ENCODE measurements at places on chromosomes 1 and 21.

- DNase-seq = no peak
These were observed 90.9 kb downstream of the RGS7 start for GRCh38 chr1:241266121-241266520.

- DNase-seq = no peak
These were observed 452.2 kb downstream of the RWDD3 start for GRCh38 chr1:95686217-95686616.

GRCh38 chr1:172357753-172358385 lies 62.6 kb upstream of the C1orf105 start:
- no peak for DNase-seq

DNA sequence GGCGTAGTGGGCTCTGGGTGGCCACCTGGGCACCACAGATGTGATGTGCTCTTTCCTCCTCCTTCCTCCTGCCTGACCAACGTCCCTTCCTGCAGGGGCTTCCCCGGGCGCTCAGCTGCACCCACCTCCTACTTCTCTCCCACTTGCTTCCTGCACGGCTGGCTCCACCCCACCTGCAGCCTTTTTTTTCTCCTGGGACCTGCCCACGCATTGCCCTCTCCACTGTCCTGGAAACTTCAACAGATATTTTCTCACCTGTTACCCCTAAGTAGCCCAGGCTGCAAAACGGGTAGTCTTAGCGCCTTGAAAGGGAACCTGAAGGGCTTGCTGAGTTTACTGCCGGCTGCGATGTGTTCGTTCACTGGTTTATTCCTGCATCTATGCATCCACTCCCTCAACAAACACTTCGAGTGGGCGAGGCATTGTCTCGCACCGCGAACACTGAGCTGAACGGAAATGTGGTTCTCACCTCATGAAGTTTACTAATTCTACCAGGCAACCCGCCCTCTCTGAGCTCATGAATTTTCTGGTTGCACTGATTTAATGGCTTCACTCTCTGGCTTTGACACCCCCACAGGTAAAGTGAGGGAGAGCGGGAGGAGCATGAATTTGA lies 23.6 kb downstream of the ZBTB18 start:
- peak; percentile 55 for DNase-seq

GRCh38 chr1:245687636-245688535 lies 533.1 kb downstream of the KIF26B start:
- no peak for DNase-seq

DNA sequence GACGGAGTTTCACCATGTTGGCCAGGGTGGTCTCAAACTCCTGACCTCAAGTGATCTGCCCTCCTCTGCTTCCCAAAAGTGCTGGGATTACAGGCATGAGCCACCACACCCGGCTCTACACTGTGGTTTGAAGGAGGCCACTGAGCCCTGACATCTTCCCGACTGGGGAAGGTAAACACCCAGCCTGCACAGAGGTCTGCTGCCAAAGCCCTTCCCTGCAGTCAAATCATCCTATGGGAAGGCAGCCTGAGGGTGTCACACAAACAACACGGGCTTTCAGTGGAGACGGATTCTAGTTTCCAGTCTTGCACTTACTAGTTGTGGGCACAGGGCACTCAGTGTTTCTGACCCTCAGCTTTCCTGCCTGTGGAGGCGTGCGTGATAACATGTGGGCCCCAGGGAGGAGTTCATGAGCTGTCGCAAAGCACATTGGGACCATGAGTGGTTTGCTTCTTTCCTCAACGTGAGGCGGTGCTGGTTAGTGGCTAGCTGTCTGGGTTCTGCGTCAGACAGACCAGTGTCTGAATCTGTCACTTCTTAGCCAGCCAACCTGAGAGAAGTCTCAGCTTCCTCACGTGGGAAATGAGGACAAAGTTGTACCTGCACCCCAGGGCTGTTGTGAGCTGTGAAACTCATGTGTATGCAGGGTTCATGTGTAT lies 21.5 kb upstream of the OPRD1 start:
- DNase-seq = no peak

- no peak for DNase-seq
These were observed 43.2 kb upstream of the FMO2 start for GRCh38 chr1:171141688-171142415.

DNA sequence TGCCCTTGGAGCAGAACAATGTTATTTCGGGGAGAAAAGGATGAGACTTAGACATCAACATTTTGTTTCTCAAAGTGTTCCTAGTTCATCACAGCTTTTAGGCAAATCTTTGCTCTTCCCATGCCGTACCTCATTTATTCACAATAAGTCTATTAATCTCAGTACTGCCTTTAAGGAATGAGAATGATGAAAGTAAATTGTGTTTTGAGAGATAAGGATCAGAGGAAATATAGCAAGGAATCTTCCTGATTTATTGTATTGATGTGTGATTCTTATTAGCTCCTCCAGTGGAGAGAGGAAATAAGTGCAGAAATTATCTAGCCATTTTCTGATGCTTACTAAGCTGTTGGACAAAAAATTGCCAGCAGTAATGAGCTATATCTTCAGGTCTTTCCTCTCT lies 2.0 kb downstream of the POLR3C start:
- no peak for DNase-seq

DNA sequence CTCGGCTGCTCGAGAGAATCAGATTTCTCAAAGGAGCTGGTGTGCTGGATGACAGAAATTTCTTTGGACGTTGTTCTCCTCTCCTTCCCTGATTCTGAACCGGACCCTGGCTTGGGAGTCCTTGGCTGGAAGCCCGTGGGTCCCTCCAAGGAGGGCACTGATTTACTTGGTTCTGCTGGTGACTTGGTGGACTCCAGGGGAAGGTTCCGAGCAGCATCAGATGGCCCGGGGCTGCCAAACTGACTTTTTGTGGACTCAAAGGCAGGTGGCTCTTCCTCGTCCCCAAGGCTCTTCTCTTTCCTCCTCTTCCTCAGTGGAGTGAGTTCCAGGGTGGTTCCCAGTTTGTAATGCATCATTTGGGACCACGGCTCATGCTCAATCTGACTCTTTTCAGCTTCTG lies 97.9 kb upstream of the EDN2 start:
- DNase-seq = no peak

- DNase-seq = no peak
These were observed 515.1 kb downstream of the OMA1 start for GRCh38 chr1:58031416-58031815.

DNA sequence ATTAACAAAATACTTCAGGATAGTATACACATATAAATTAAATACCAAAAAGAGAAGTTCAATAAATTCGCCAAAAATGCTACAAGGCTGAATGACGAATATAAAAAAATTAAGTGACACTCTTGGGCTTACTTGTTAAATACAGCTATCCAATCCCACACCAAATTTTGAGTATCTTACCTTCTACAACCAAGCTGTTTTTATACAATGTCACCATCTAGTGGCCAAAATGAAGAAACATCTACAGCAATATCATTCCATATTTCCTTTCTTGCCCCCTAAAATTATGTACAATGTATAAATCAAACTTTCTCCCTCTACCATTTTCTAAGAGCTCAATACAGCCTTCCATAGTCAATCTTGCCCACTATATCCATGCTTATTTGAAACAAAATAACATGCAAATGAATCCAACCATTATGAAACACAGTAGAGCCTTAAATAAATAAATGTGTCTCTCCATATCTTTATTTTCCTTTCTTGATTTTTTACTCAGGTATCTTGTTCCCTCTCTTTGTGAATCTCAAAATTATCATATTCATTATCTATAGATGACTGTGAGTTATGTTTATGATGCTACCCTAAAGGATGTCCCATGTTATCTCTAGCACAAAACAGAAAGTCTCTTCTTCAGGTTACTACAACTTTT lies 86.3 kb downstream of the ACBD6 start:
- no peak for DNase-seq

- DNase-seq = peak; percentile 68
These were observed 777 bp downstream of the NUDT17 start for GRCh38 chr1:145846201-145846612.

DNA sequence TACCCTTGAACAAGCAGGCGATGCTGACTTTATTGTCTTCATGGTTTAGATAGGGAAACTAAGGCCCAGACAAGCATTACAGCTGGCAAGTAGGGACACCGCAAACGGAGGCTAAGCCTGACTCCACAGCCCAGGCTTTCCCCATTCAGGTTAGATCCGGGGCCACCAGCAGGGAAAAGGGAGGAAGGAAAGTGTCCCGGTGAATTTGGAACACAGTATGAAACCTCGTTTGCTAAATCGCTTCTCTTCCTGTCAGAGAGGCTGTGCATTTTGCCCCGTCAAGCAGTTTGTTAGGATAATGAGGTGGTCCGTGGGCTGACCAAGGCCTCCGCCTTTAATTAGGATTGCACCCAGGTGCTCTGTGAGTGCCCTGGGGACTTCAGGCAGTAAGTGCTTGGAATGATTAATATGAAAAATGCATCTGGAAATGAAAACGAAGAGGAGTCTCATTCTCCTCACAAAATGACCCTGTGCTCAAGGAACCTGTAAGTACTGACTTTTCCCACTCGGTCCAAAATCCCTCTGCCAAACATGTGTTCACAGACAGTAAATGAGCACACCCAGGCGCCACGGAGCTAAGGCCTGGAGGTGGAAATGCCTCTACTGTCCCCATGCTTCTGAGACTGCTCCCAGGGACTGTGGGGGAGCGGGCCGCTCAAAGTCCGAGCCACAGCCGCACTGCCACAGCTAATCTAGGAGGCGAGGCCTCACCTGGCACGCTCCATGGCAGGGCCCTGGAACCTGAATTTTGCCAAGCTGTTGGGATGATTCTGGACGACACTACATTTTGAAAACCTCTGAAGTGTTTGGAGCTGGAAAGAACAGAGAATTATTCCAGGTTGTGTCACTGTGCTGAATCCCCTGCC lies 234.1 kb downstream of the SDCCAG8 start:
- DNase-seq = no peak

DNA sequence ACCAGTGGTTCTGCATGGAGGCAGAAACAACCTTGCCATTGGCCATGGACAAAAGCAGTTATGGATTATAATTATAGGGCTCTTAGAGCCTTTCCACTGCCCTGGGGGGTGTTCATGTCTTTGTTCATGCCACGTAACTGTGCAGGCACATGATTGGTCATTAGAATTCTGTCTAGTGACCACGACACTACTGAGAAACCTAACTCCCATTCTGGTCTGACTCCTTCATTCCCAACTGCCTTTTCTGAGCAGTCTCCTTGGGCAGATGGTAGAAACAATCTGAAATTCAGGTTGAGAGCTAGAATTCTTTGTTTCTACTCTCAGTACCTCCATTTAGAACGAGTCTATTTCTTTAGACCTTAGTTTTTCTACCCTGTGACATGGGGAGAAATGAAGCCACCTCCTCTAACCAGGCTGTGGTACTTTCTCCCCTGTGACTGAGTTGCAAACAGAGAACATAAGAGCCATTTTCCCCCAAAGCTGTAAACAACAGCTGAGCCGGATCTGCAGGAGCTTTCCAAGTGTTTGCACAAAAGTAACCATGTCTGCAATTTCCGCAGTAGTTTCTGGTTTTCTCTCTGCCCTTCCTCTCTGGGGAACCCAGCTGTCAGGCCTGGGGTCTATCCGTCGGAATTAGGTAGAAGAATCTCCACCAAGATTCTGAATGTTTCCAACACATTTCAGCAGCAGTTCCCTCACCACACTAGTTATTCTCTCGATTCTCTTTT lies 37.7 kb upstream of the IPO9 start:
- DNase-seq = no peak

DNA sequence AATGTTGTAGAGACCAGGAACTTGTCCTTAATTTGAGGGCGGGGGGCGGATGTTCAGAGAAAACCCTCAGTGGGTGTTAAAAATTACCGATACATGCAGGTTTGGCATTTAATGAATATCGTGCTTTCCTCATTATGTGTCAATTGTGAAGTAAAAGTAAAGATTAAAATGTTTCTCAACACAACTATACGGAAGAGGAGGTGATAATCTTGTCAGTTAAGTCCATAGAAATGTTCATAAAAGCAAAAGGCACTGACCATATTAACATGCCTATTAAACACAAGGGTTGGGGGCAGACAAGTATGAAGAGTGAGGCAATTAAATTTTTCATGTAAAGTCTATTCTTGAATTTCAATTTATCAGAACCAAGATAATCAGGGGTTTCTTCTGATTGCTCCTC lies 1.3 kb downstream of the BRINP3 start:
- no peak for DNase-seq

DNA sequence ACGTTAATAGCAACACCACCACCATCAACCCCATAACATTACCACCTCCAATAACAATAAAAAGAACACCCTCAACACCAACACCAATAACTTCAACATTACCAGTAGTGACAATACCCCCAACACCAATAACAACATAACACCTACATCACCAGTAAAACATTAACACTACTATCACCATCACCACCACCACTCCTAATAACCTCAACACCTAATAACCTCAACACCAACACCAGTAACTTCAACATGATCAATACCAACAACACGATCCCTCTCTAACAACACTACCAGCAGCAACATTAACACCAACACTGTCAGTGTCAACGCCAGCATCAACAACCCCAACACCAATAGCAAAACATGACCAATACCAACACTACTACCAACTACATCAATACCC lies 57.2 kb downstream of the TAS1R2 start:
- DNase-seq = no peak

- DNase-seq = peak; percentile 26
These were observed 435.4 kb downstream of the PTPRU start for GRCh38 chr1:29671446-29672356.

DNA sequence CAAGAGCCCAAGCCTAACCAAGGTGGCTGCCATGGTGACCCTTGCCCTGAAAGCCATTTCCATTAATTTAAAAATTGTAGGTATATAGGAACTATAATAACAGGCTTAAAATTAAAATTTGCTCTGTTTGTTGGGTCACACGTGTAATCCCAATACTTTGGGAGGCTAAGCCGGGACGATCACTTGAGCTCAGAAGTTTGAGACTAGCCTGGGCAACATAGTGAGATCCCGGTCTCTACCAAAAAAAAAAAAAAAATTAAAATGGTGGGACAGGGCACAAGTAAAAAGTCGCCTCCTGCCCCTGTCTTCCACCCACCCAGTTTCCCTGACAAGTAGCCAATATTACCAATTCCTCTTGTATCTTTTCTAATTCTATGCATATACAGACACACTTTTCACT lies 6.6 kb downstream of the CAPZA1 start:
- no peak for DNase-seq

- peak; percentile 77 for DNase-seq
These were observed 735 bp downstream of the TTC13 start for GRCh38 chr1:230977761-230978490.

- no peak for DNase-seq
These were observed 133.0 kb downstream of the LRRC7 start for GRCh38 chr1:69700770-69701169.

DNA sequence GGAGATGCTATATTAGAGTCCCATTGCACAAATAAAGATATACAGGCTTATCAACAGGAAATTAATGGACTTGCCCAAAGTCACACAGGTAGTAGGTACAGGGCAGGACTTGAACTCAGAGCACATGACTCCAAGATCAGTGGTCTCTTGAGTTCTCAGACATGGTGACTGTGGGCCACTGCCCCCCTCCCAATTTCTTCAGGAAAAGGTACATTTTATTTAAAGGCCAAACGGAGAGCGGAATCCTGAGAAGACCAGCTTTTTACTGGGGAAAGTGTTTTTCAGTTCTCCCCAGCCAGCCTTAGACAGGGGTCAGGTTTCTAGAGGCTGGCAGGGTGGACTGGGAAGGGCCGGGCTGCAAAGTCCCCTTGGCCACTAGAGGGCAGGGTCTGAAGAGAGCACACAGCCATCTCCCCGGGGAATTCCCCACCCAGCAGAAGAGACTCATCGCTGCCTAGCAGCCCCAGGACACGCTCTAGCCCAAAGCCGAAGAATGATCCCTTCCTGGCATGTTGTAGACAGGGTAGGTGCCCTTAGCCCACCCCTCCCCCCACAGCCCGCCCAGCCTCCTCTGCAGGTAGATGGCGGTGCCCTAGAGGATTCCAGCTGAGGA lies 29.7 kb downstream of the ACP6 start:
- DNase-seq = peak; percentile 86

All from stimulated activated effector memory CD8-positive, alpha-beta T cell treated with anti-CD3 and anti-CD28 coated beads, Interleukin-12 subunit alpha, Interleukin-12 subunit beta, amount 100 ng/mL, for 72 hours (primary cell).